ENCODE measurements at places on chromosomes 7 and 10. TPM values are rescaled to one million over a fixed set of nuclear protein-coding genes. Genes with fewer than 3 reads are reported as not detected.

- peaks cover 25% of the 10 kb centered on the region for H3K4me1 ChIP-seq
- peak overlapping the region; percentile 3 for H3K4me3 ChIP-seq
- H3K36me3 ChIP-seq: no peaks in the 10 kb centered on the region
- peaks cover 2% of the 10 kb centered on the region for H3K27me3 ChIP-seq
- H3K27ac ChIP-seq: peak overlapping the region; percentile 81
- DNase-seq: no peak
These were observed 24.5 kb downstream of the STEAP1 start for GRCh38 chr7:90178679-90179278.

DNA sequence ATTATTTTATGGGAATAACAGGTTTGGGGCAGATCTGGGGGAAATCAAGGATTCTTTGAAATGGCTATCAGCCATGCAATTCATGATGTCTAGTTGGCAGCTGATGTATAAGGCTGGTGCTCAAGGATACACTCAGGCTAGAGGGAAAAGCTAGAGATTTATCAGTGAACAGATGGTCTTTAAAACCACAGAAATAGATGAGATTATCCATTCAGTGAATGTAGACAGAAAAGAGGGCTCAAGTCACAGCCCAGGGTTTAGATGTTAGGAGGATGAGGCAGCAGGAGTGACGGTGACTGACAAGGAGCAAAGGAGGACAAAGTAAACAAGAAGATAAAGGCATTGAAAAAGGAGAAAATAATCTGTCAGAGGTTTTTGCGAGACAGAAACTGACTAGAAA is 238.7 kb downstream of the CDK14 start:
- no peaks in the 10 kb centered on the region for H3K36me3 ChIP-seq
- no peaks in the 10 kb centered on the region for H3K4me1 ChIP-seq
- H3K27me3 ChIP-seq: no peaks in the 10 kb centered on the region
- no peak overlapping the region for H3K4me3 ChIP-seq
- no peak overlapping the region for H3K27ac ChIP-seq

GRCh38 chr10:78543031-78543748 is 509.5 kb downstream of the RPS24 start:
- no peak overlapping the region for H3K27ac ChIP-seq
- no peak for DNase-seq
- H3K36me3 ChIP-seq: no peaks in the 10 kb centered on the region
- H3K27me3 ChIP-seq: peaks cover 10% of the 10 kb centered on the region

The TLX1 gene
- not detected for total RNA-seq

- DNase-seq: no peak
- H3K4me3 ChIP-seq: no peak overlapping the region
- peaks cover 37% of the 10 kb centered on the region for H3K36me3 ChIP-seq
- no peak overlapping the region for H3K27ac ChIP-seq
These were observed 78.8 kb downstream of the SND1 start for GRCh38 chr7:127730658-127731276.

The TACC2 gene
- total RNA-seq: not detected

The MALRD1 gene
- total RNA-seq: not detected

The TCTN3 gene
- total RNA-seq: 26.2 TPM

DNA sequence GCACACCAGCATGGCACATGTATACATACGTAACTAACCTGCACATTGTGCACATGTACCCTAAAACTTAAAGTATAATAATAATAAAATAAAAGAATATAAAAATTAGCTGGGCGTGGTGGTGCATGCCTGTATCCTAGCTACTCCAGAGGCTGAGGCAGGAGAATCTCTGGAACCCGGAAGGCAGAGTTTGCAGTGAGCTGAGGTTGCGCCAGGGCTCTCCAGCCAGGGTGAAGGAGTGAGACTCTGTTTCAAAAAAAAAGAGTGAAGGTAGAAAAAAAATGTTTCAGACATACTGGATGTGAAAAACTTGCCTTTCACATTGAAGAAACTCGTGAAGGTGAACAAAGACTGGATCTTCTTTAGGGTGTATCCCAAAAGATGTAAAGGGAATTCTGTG is 26.7 kb downstream of the TSPAN14 start:
- peak; percentile 1 for DNase-seq
- H3K4me1 ChIP-seq: peaks cover 67% of the 10 kb centered on the region
- H3K27me3 ChIP-seq: no peaks in the 10 kb centered on the region
- no peak overlapping the region for H3K27ac ChIP-seq
- no peak overlapping the region for H3K4me3 ChIP-seq
- H3K36me3 ChIP-seq: peaks cover 66% of the 10 kb centered on the region

DNA sequence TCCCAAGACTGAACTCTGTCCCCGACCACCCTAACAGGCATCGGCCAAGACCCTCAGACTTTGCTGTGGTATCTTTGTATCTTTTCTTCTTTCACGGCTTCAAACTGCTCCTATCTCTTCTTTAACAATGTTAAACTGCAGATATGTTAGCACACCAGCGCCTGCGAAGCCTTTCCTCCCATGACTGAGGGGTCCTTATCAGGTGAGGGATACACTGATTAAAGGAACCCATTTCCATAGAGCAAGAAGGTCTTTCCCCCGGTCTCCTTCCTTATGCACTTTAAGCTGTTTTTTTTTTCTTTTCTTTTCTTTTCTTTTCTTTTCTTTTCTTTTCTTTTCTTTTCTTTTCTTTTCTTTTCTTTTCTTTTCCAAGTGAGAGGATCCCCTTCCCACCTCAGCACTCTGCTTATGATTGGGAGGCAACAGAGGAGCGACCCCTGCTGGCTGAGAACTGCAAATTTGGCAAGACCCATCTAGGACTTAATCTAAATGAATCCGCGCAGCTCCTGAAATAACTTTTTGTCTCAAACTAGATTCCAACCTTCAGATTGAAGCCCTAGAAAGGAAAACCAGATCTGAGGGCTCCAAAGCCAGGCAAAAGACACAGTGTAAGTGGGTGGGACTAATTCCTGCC is 109.9 kb downstream of the ITGB8 start:
- no peak overlapping the region for H3K27ac ChIP-seq
- no peaks in the 10 kb centered on the region for H3K36me3 ChIP-seq
- no peaks in the 10 kb centered on the region for H3K4me1 ChIP-seq

DNA sequence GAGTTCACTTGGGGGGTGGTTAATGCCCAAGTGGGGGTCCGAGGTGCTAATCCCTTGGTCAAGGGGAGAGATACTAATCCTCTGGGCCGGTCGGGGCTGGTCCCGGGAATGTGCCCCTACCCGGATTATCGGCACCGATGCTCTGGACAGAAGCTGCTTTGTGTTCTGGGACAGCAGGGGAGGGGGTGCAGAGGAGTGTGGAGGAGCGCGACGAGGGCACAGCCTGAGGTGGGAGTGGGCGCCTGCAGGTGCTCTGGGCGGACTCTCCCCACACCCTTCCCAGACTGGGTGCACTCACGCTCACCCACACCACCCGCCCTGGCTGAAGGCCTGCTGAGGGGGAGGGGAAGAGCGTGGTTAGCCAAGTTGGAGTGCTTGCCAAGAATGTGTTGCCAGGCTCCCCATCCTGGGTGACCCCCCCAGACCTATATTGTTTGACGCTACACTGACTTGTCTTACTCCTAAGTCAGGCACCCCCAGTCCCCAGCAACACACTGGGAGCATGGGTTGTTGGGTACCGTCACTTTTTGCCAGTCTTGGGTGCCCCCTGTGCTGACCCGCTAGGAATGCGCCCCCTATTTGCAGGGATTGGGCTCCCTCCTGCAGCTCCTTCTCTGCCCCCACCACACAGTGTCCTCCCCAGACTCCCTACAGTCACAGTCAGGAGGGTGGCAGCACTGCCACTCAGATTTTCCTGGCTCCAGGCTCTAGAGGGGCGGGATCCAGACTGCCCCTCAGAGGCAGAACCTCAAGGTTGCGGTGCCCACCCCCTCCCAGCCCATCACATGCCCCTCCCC is 1.2 kb downstream of the SLC4A2 start:
- peaks cover 24% of the 10 kb centered on the region for H3K36me3 ChIP-seq
- H3K27me3 ChIP-seq: no peaks in the 10 kb centered on the region
- peak; percentile 24 for DNase-seq
- H3K4me1 ChIP-seq: peaks cover 40% of the 10 kb centered on the region
- peak overlapping the region; percentile 52 for H3K27ac ChIP-seq
- H3K4me3 ChIP-seq: peak overlapping the region; percentile 84

DNA sequence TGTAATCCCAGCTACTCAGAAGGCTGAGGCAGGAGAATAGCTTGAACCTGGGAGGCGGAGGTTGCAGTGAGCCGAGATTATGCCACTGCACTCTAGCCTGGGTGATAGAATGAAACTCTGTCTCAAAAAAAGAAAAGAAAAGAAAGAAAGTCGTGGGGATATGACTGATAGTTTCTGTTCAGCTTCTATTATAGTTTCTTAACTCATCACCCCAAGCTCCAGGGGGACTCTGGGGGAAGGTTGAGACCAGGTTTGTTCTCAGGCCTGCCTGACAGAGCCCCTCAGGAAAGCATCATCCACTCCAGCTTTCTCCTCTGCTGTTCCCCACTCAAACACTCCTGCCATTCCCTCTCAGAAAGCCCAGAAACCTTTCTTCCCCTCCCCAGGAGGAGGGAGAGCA is 542.4 kb upstream of the GALNT17 start:
- DNase-seq: no peak
- H3K36me3 ChIP-seq: no peaks in the 10 kb centered on the region
- peaks cover 2% of the 10 kb centered on the region for H3K4me1 ChIP-seq
- H3K4me3 ChIP-seq: no peak overlapping the region
- no peak overlapping the region for H3K27ac ChIP-seq

The SPACDR gene
- total RNA-seq: 4.0 TPM

- DNase-seq: no peak
- H3K4me1 ChIP-seq: peaks cover 8% of the 10 kb centered on the region
- H3K27ac ChIP-seq: no peak overlapping the region
- no peak overlapping the region for H3K4me3 ChIP-seq
These were observed 3.1 kb downstream of the GPER1 start for GRCh38 chr7:1090686-1091643.

The TRAPPC14 gene
- 41.2 TPM for total RNA-seq

DNA sequence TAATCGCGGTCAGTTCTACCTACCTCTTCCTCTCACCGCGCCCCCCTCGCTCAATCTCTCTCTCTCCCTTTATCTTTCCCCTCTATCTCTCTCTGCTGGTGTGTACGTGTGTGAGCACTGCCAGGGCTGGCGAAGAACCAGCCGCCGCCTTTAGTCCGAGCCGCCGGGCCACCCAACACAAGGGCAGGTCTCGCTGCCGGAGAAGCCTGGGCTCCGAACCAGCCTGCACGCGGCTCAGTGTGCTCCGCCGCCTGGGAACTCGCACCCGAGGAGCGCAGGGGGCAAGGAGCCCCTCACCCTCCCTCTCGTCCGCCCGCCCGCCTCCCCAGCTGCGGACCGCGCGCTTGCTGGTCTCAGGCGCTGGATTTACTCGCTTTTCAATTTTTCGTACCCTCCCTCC is 1.7 kb downstream of the NXPH1 start:
- peaks cover 9% of the 10 kb centered on the region for H3K36me3 ChIP-seq
- peaks cover 6% of the 10 kb centered on the region for H3K4me1 ChIP-seq
- peaks cover 79% of the 10 kb centered on the region for H3K27me3 ChIP-seq
- no peak overlapping the region for H3K4me3 ChIP-seq
- DNase-seq: no peak
- no peak overlapping the region for H3K27ac ChIP-seq

The KIF11 gene
- 79.5 TPM for total RNA-seq

The GIMAP8 gene
- total RNA-seq: 25.1 TPM

The TRIM73 gene
- 9.0 TPM for total RNA-seq

- H3K4me3 ChIP-seq: no peak overlapping the region
- H3K36me3 ChIP-seq: no peaks in the 10 kb centered on the region
- H3K27me3 ChIP-seq: no peaks in the 10 kb centered on the region
- no peak overlapping the region for H3K27ac ChIP-seq
- DNase-seq: no peak
These were observed 36.8 kb upstream of the CDC14C start for GRCh38 chr7:48887500-48887899.

GRCh38 chr10:132973903-132974241 is 31.5 kb upstream of the CFAP46 start:
- no peak overlapping the region for H3K4me3 ChIP-seq
- no peak overlapping the region for H3K27ac ChIP-seq
- H3K36me3 ChIP-seq: no peaks in the 10 kb centered on the region
- no peak for DNase-seq
- H3K27me3 ChIP-seq: peaks cover 9% of the 10 kb centered on the region

GRCh38 chr10:34933676-34934075 is 118.6 kb upstream of the PARD3 start:
- no peaks in the 10 kb centered on the region for H3K27me3 ChIP-seq
- H3K36me3 ChIP-seq: no peaks in the 10 kb centered on the region
- H3K4me1 ChIP-seq: no peaks in the 10 kb centered on the region
- H3K27ac ChIP-seq: no peak overlapping the region
- no peak overlapping the region for H3K4me3 ChIP-seq

GRCh38 chr10:6278519-6279120 is 75.9 kb downstream of the PFKFB3 start:
- DNase-seq: no peak
- peaks cover 17% of the 10 kb centered on the region for H3K36me3 ChIP-seq
- no peak overlapping the region for H3K27ac ChIP-seq
- H3K4me1 ChIP-seq: peaks cover 58% of the 10 kb centered on the region

The MYL10 gene
- not detected for total RNA-seq

DNA sequence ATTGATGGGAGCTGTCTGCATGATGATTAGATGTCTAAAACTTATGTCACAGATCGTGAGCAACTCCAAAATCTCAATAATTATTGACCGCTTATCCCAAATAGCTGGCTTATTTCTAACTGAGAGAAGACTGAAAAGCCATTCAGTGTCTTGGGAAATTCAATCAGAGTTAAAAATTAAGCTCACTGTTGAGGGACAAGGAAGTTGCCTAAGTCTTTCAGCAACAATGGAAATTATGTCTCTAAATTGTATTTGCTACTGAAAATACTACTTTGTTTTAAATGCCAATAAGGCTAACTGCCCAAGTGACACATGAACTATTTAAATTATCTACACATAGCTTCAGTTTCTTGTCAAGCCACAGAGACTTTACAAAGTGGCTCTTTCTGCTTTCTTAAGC is 107.9 kb upstream of the FAM171A1 start:
- H3K4me1 ChIP-seq: no peaks in the 10 kb centered on the region
- H3K4me3 ChIP-seq: no peak overlapping the region

The GIMAP1 gene
- 18.8 TPM for total RNA-seq

The CYP3A7 gene
- total RNA-seq: not detected

Measured in activated CD4-positive, alpha-beta memory T cell treated with anti-CD3 and anti-CD28 coated beads, Interleukin-2, amount 10 ng/mL, durations not matched to agents 7 days and 5 days (primary cell).